Activated B cell treated with CpG ODN at 0.5 μM for 24 hours (primary cell): ENCODE measurements at places on chromosomes 1 and 21. TPM values are rescaled to one million over a fixed set of nuclear protein-coding genes. Genes with fewer than 3 reads are reported as not detected.

GRCh38 chr1:147243841-147244240 lies 1.4 kb downstream of the CHD1L start:
- DNase-seq: no peak
- H3K4me1 ChIP-seq: peaks cover 45% of the 10 kb centered on the region
- no peaks in the 10 kb centered on the region for H3K27me3 ChIP-seq
- H3K36me3 ChIP-seq: peaks cover 5% of the 10 kb centered on the region
- peak overlapping the region; percentile 93 for H3K4me3 ChIP-seq

FCRL2 gene
- 48.0 and 51.6 TPM in 2 replicates for total RNA-seq

DNA sequence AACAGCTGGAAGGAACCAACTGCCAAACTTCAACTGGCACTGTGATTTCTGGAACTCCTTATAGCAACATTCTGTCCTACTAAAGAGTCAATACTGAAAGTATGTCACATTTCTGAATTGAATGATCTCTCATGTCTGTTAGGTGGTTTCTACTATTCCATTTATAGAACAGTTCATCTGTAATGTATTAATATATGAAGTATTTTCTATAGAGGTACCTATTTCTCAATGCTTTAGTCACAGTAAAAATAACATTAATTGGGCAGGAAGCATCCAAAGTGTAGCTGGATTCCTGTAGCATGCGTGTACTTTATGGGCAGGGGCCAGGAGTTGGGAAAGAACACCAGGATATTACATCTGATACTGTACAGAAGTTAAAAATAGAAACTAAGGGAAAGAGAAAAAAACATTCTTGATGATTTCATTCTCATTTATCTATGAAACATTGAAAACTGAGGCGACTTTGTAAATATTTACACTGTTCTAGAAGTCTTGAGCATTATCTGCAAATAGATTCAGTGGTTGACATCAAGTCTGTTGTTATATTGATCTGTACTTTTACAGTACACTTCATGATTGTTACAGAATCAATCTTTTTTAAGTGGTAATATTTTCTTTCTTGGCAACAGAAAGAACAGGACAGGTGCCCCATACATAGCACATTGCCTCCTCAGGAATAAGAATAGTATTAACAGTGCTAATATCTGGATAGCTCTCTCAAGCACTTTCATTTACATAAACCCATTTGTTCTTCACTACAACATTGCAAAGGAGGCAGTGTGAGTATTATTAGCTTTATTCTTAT lies 6.2 kb upstream of the ZNF281 start:
- H3K36me3 ChIP-seq: no peaks in the 10 kb centered on the region
- no peaks in the 10 kb centered on the region for H3K27me3 ChIP-seq
- no peak overlapping the region for H3K4me3 ChIP-seq
- H3K4me1 ChIP-seq: peaks cover 2% of the 10 kb centered on the region
- no peak overlapping the region for H3K27ac ChIP-seq
- no peak for DNase-seq

DNA sequence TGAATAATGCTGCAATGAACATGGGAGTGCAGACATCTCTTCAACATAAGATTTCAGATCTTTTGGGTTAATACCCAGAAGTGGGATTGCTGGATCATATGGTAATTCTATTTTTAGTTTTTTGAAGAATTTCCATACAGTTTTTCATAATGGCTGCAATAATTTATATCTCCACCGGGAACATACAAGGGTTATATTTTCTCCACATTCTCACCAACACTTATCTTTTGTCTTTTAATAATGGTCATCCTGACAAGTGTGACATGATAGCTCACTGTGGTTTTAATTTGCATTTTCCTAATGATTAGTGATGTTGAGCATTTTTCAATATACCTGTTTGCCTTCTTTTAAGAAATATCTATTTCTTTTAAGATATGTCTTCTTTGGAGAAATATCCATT lies 44.5 kb upstream of the WARS2 start:
- no peaks in the 10 kb centered on the region for H3K4me1 ChIP-seq
- no peak overlapping the region for H3K4me3 ChIP-seq
- no peak overlapping the region for H3K27ac ChIP-seq
- no peaks in the 10 kb centered on the region for H3K27me3 ChIP-seq
- H3K36me3 ChIP-seq: peaks cover 49% of the 10 kb centered on the region
- no peak for DNase-seq

KCNJ9 gene
- total RNA-seq: not detected in 2 replicates

OR2L13 gene
- total RNA-seq: not detected in 2 replicates

GRCh38 chr1:201702936-201703335 lies 126.0 kb upstream of the IPO9 start:
- no peak overlapping the region for H3K27ac ChIP-seq
- no peaks in the 10 kb centered on the region for H3K4me1 ChIP-seq
- no peaks in the 10 kb centered on the region for H3K36me3 ChIP-seq
- H3K27me3 ChIP-seq: peaks cover 7% of the 10 kb centered on the region
- DNase-seq: no peak
- no peak overlapping the region for H3K4me3 ChIP-seq

SLC30A2 gene
- not detected in 2 replicates for total RNA-seq

CCDC27 gene
- not detected in 2 replicates for total RNA-seq

DNA sequence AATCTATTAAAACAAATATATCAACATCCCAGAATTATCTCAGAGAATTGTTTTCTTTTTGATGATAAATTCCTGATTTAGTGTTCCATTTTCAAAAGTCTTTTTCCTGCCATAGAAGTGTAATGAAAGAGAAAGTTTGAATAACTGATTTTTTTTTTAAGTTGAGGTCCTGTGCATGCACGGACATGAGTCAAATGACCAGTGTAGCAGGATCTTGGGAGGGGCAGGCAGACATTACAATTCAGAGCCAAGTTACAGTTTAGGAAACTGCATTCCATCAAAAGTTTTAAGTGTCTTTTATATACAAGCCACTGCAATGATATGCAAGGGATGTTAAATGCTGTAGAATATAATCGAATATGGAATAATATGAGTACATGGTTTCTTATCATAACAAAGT lies 227.5 kb downstream of the HMCN1 start:
- H3K4me3 ChIP-seq: no peak overlapping the region
- no peak overlapping the region for H3K27ac ChIP-seq
- no peaks in the 10 kb centered on the region for H3K4me1 ChIP-seq
- peaks cover 5% of the 10 kb centered on the region for H3K27me3 ChIP-seq
- no peak for DNase-seq

MFAP2 gene
- total RNA-seq: not detected in 2 replicates

- peaks cover 23% of the 10 kb centered on the region for H3K4me1 ChIP-seq
- no peak for DNase-seq
- H3K27me3 ChIP-seq: peaks cover 16% of the 10 kb centered on the region
- H3K4me3 ChIP-seq: no peak overlapping the region
- no peak overlapping the region for H3K27ac ChIP-seq
- no peaks in the 10 kb centered on the region for H3K36me3 ChIP-seq
Measured at GRCh38 chr1:17538010-17538409, 1.5 kb upstream of the ARHGEF10L start.

PTGFRN gene
- not detected in 2 replicates for total RNA-seq
